ENCODE measurements at places on chromosomes 2 and 18.

DNA sequence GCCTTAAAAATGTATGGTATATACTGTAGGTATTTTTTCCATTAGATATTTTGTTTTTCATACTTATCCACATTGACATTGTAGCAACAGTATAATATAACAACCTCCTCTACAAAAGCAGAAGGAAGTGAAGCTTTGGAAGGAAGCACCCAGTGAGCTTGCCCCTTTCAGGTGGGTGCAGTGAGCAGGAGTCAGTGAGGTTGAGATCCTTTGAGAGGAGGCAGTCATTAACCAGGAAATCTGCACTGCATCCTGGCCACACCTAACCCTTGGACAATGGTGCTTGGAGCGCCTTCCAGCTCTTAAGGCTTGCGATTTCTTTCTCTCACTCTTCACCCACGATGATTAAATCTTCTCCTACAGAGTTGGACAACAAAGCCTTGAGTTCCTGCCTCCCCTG is 13.9 kb downstream of the IL37 start:
- no peak for DNase-seq

DNA sequence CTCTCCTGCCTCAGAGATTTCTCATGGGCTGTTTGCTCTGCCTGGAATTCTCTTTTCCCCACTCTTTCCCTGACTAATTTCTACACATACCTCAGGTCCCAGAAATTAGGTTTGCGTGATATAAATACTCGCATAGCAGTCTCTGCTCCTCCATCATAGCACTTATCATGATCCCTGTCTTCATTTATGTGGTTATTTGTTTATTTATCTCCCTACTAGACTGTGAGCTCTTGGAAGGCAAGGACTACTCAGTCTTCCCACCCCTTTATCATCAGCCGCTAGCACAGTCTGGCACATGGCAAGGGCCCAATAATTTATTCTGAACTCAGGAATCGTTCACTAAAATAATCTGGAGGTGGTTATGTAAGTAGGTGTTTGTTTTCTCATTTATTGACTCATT is 79.3 kb downstream of the ADCYAP1 start:
- DNase-seq: no peak

DNA sequence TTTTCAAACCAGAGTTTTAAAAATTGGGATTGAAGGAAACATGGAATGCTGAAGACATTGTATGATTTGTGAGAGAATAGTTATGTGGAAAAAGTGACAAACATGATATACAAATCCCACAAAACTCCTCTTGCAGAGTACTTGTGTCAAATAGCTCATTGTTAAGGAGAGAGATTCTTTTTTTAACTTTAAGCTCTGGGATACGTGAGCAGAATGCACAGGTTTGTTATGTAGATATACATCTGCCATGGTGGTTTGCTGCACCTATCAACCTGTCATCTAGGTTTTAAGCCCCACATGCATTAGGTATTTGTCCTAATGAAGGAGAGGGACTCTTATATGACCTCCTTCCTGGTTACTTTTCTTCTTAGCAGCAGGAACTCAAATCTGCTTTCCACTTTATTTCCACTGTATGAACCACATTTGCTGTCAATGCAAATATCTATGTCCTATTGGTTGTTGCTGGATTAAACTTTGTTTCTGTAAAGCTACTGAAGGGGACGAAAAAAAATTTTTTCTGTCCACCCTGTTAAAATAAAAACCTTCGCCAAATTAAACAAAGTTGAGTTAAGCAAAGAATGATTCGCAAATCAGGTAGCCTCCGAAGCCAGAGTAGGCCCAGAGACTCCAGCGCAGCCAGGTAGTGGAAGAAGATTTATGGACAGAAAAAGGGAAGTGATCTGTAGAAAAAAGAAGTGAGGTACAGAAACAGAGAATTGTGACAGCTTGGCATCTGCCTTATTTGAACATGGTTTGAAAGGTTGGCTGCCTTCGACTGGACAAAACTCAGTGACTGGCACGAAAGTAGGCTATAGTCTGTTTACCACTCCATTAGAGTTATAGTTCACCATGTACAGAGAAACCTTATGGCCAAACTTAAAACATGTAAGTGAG is 430.1 kb upstream of the CHST9 start:
- no peak for DNase-seq

GRCh38 chr2:134642938-134643337 is 75.9 kb downstream of the TMEM163 start:
- DNase-seq: no peak

- no peak for DNase-seq
These were observed 37.6 kb upstream of the MGAT4A start for GRCh38 chr2:98768384-98769113.

GRCh38 chr2:34037157-34037556 is 438.1 kb upstream of the FAM98A start:
- no peak for DNase-seq

All from GM13977 (cell line).